Stimulated activated CD8-positive, alpha-beta memory T cell treated with anti-CD3 and anti-CD28 coated beads, Interleukin-2, amount 100 ng/mL, for 1 hour (primary cell): ENCODE measurements at places on chromosomes 6 and 20.

GRCh38 chr6:142810952-142811514 is 133.9 kb downstream of the HIVEP2 start:
- no peak for DNase-seq

DNA sequence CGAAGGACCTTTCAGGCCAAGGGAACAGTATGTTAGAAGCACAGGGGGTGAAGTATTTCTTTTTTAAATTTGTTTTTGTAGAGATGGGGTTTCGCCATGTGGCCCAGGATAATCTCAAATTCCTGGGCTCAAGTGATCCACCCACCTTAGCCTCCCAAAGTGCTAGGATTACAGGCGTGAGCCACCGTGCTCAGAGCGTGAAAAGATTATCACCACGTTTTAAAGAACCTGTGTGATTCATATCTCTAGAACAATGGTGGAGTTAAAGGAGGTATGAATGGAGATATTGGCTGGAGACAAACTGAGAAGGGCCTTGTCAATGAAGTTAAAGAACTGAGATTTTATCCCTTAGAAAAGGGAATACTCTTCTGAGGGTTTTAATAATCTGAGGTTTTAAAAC is 9.7 kb downstream of the ASF1A start:
- no peak for DNase-seq

- no peak for DNase-seq
Observed at GRCh38 chr6:161109366-161109765, 117.8 kb downstream of the MAP3K4 start.

DNA sequence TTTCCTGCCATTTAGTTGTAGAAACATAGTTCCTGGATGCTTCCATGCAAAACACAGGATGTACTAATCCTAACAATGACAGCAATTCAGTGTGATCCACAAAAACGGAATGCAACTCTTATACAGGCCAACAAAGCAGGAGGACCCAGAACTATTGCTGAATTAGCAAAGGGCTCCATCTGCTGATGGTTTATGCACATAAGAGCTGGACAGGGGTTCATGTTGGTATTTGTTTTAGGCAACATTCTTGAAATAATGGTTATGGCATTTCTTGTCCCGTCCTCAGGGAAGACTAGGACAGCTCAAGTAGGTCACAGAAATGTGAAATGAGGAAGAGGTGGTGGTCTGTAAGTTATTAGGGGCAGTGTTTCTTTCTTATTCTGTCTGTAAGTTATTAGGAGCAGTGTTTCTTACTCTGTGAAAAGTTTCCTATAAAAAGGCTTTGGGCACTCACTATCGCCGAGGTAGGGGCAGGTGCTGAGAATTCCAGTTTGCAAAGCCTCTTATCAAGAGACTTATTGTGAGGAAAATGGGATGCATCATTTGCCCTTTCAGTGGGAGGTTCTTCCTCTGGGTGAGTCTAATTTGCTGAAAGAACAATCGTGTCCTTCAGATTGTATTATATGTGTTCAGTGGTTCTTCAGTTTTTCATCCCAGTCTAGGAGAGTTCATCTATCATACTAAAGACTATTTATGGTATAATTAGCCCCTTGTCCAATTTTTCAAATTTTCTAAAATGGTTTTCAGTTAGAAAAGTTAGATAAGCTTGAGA is 171.1 kb downstream of the MCHR2 start:
- no peak for DNase-seq

- DNase-seq: no peak
Observed at GRCh38 chr6:20838113-20838512, 303.9 kb downstream of the CDKAL1 start.

- DNase-seq: no peak
Observed at GRCh38 chr6:34509782-34510181, 43.9 kb downstream of the PACSIN1 start.

GRCh38 chr20:4022386-4023286 is 7.3 kb upstream of the RNF24 start:
- no peak for DNase-seq

GRCh38 chr6:713351-713750 is 20.4 kb upstream of the EXOC2 start:
- no peak for DNase-seq

GRCh38 chr20:25600632-25601031 is 15.3 kb upstream of the NINL start:
- DNase-seq: no peak

DNA sequence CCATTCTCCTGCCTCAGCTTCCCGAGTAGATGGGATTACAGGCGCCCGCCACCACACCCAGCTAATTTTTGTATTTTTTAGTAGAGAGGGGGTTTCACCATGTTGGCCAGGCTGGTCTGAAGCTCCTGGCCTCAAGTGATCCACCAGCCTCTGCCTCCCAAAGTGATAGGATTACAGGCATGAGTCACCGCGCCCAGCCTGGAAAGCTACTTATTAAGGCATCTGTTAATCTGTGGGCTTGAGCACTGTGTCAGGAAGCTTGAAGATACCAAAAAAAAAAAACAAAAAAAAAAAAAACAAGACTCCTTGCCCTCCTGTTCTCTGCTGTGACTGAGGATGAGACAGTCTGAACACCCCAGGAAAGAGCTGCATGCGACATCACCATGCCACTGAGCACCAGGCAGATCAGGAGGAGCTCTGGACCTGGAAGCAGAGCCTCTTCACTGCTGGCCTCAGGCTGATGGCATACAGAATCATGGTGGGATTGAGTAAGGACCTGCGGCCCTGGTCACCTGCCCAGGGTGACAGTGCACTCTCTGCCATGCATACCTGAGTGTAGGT is 166.5 kb upstream of the SNX9 start:
- no peak for DNase-seq

DNA sequence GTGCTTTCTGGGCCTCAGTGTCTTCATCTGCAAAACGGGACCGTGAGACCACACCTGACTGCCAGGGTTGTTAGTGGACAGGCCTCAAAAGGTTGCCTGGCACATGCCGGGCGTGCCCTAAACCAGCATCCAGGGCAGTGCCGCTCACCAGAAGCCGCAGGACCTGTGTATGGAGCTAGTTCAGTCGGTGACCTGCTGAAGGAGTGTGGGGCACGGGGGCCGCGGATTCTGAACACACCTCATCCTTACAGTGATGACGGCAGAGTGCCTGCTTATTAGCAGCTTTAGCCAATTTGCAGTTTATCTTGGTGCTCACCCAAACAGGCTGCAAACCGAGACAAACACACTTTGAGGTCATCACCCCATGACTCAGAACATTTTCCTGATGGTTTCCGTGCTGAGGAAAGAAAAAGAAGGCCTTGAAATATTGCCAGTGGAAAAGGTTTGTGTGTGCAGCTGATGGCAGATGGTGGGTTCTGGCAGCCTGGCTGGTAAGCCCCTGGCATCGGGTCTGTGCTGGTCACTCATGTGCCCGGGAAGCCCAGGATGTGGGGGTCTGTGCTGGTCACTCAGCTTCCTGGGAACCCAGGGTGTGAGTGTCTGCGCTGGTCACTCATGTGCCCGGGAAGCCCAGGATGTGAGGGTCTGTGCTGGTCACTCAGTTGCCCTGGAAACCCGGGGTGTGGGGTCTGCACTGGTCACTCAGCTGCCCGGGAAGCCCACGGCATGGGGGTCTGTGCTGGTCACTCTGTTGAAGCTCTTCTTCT is 153.8 kb downstream of the ERMARD start:
- DNase-seq: no peak

DNA sequence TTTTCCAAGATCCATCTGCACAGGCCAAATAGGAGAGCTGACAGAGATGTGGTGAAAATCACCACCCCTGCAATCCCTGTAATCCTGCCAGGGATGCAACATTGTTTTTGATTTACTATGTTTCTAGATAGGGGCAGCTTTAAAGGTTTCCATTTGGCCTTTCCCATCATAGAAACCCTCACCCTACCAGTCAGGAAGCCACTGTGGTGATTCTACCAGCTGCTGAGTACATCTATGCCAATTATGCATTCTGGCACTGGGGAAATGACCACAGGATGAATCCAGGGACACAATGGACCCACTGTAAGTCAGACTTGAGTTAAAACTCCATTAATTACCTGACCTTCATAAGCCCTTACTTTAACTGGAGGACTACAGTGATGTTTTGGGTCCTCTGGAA is 130.4 kb downstream of the TNFRSF21 start:
- no peak for DNase-seq

GRCh38 chr6:1552296-1552761 is 57.4 kb upstream of the FOXC1 start:
- no peak for DNase-seq

- no peak for DNase-seq
Observed at GRCh38 chr20:20271271-20271670, 96.6 kb upstream of the INSM1 start.

- no peak for DNase-seq
Observed at GRCh38 chr6:159039885-159040258, 4.9 kb downstream of the TAGAP start.
